CD4-positive, alpha-beta T cell treated with Interleukin-15 for 1 hour (primary cell): ENCODE measurements at places on chromosomes 7 and 10.

GRCh38 chr10:94858005-94858404 is 80.5 kb upstream of the CYP2C9 start:
- no peak for DNase-seq

DNA sequence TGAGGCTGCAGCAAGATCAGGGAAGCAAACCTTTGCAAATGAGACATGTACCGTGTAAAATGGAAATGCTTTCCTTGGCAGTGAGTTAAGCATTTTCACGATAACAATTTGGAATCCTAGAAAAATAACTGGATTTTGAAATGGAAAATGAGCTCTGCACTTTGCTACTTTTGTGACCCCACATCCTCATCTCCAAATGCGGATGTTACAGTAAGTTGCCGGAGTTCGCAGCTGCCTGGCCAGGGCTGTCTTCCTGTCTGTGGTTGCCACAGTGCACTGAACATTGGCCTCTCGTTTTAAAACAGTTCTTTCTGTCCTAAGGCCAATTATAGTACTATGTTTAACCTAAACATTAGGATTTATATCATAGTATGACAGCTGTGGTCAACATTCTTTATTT is 136.2 kb upstream of the FZD8 start:
- DNase-seq: no peak

- DNase-seq: no peak
Measured at GRCh38 chr7:150629347-150629746, 2.8 kb downstream of the GIMAP6 start.

- no peak for DNase-seq
Measured at GRCh38 chr10:82228701-82229100, 353.7 kb downstream of the NRG3 start.

DNA sequence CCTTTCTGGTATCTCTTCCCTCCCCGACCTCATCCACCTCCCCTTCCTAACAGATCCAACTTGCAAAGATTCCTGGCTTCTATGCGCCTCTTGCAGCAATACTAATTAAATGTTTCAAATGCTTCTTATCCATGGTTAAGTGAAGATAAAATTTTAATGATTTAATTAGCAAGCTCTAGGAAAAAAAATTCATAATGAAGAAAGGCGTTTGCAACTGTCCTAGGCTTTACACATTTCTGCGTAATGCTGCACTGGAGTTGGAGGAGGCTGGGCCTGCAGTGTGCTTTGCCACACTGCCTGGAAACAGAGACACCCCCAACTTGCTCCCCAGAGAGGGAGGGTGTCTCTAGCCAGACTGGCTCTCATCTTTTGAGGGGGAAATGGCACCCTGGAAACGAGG is 123.9 kb upstream of the CARD11 start:
- DNase-seq: no peak

GRCh38 chr10:19169041-19169440 is 120.4 kb downstream of the MALRD1 start:
- DNase-seq: no peak
